ENCODE measurements at places on chromosomes 5 and 9. TPM values are rescaled to one million over a fixed set of nuclear protein-coding genes. Genes with fewer than 3 reads are reported as not detected.

Gene WNK2
- not detected for total RNA-seq

Gene ENC1
- total RNA-seq: 219 TPM

Gene MAMDC4
- total RNA-seq: 2.0 TPM

Gene SLC6A3
- total RNA-seq: not detected

Gene FAM221B
- total RNA-seq: not detected

Gene STC2
- 298 TPM for total RNA-seq

Gene WWC1
- 4.7 TPM for total RNA-seq

Gene NEUROG1
- not detected for total RNA-seq

Gene CDKN2A
- total RNA-seq: 16.9 TPM

Gene MELK
- total RNA-seq: 57.0 TPM

Gene PLAC8L1
- total RNA-seq: not detected
